ENCODE measurements at places on chromosomes 2 and 18.

DNA sequence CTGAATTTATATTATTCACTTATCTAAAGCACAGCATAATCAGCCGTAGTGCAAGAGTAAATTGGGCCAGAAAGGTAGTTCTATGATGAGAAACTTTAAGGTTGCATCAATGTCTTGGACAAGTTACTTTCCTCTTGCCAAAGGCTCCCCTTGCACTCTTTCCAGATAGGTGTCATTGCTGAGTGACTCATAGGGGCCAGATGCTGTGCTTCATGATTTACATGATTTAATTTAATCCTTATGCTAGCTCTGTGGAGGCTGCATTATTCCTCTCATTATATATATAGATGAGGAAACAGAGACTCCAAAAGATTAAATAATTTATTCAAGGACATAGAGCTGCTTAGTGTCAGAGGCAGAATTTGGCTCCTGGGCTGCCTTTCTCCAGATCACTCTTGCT lies 5.0 kb downstream of the CFAP221 start:
- no peak for DNase-seq

- peak; percentile 68 for DNase-seq
Observed at GRCh38 chr18:2990956-2991640, 21.8 kb downstream of the LPIN2 start.

- no peak for DNase-seq
Observed at GRCh38 chr2:84288293-84288692, 170.8 kb downstream of the SUCLG1 start.

DNA sequence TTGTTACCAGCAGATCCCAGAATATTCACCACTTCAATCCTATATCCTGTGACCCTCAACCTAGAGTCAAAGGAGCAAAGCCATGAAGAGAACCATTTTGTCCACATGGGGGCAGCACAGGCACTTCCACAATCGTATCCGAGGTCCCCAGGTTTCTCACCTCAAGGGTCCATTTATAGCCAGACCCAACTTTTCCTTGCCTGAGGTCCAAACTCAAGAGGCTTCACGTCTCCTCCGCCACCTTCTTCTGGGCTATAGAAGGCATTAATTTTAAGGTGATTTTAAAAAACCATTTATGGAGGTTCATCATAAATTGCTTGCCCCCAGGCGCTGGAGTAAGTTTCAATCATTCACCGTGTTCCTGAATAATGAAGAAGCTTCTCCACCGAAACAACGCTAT lies 111.6 kb upstream of the NABP1 start:
- peak; percentile 87 for DNase-seq

- DNase-seq = no peak
Observed at GRCh38 chr18:51049137-51049536, 19.1 kb downstream of the SMAD4 start.

- DNase-seq = peak; percentile 53
Observed at GRCh38 chr2:84741182-84741822, 139.6 kb downstream of the TRABD2A start.

DNA sequence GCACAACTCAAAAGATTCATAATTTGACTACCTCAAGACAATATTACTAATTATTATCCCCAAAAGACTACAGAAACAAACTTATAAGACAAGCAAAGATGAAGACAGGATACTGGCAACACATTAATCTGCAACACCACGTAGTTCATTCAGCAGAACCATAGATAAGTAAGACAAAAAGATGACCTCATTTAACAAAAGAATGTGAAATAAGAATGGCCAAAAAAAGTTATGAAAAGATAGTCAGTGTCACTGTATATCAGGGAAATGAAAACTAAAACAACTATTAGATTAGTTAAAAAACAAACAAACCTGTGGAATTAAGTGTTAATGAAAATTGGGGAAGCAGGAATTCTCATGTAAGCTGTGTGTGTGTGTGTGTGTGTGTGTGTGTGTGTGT lies 19.4 kb downstream of the PSMD14 start:
- no peak for DNase-seq

- no peak for DNase-seq
Observed at GRCh38 chr18:63683152-63683551, 19.6 kb upstream of the SERPINB11 start.

- DNase-seq = no peak
Observed at GRCh38 chr2:239787538-239788050, 237.5 kb downstream of the NDUFA10 start.

GRCh38 chr2:40746191-40746590 lies 294.3 kb upstream of the SLC8A1 start:
- DNase-seq = no peak

- peak; percentile 41 for DNase-seq
Observed at GRCh38 chr18:62778976-62779869, 63.9 kb downstream of the PHLPP1 start.

- DNase-seq = no peak
Observed at GRCh38 chr2:234852035-234852434, 99.8 kb upstream of the SH3BP4 start.

DNA sequence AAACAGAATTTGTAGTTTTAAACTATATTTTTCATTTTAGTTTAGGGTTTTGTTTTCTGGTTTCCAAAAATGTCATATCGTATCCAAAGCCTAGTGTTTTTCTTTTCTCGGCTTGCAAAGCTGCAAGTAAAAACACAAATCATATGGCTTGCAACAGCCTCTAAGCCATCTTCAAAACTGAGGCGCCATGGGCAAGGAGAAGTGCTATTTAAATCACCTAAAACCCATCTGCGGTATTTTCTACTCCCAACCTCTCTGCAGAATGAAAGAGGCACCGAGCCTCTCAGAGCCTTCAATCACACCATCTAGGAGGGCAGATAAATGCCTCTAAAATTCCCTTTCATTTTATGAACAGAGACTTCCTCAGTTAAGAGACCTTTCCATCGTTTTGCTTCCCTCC lies 25.2 kb downstream of the FECH start:
- DNase-seq = no peak

GRCh38 chr18:59996370-59996966 lies 96.7 kb downstream of the PMAIP1 start:
- peak; percentile 51 for DNase-seq

- DNase-seq = no peak
Observed at GRCh38 chr18:28095041-28095440, 81.9 kb downstream of the CDH2 start.

DNA sequence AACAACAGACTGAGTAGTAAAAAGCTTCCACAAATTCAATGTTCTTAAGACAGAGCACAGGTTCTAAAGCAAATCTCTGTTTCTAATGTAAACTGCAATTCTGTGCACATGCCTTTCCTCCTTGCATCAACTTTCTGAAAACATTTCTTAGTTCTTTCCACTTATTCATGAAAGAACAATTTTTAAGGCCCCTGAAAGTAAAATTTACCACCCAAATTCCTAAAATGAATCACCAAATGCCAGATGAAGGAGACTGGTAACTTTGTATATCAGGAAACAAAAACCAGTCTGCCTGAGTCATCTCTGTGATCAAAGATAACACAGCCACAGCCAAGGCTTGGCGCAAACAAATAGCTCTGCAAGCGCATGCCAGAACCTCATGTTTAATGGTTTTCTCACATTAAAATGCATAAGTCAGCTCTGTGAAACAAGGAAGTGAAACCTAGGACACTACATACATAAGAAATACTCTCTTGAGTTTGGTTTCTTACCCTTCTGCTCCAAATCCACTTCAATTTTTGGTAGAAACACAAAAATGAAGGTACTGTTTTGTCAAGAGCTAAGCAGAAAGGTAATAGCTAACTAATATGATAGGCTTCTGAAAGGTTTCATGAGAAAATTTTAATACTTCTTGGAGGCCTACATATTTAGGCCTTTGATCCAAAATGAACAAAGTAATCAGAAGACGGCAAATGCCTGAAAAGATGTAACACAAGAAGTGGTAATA lies 169.4 kb downstream of the THADA start:
- DNase-seq = peak; percentile 97

DNA sequence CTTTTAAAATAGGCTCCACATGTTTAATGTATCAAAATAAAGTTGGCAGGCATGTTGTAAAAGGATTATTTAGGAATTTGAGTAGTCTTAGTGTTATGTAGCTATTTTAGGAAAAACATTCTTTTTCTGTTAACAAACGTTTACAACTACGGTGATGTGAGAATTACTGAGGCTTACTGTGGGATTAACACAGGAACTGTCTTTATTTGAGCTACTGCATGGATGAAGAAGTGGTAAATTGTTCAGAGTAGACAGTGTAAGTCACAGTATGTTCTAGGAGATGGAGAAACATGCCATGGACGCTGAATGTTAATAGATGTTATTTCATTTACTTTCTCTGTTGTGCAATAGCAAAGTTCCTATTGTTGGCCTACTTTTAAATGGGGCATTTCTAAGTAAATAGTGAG lies 1.6 kb downstream of the PPM1B start:
- DNase-seq = peak; percentile 38

GRCh38 chr2:39445934-39446333 lies 8.8 kb upstream of the MAP4K3 start:
- DNase-seq = no peak

DNA sequence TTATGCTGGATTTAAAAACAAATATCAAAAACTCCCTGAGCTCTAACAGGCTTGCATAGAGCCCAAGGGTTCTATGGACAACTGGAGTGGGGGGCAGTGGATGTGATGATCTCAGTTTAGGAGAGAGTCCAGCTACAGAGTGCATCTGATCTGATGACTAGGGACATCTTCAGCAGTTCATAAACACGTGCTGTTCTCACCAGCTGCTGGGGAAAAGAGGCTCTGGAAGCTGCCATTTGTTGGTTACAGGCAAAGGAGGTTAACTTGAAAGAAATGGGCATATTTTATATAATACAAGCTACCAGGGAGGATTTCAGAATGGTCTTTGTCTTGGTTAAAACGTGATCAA lies 36.0 kb upstream of the ZNF396 start:
- DNase-seq = no peak

DNA sequence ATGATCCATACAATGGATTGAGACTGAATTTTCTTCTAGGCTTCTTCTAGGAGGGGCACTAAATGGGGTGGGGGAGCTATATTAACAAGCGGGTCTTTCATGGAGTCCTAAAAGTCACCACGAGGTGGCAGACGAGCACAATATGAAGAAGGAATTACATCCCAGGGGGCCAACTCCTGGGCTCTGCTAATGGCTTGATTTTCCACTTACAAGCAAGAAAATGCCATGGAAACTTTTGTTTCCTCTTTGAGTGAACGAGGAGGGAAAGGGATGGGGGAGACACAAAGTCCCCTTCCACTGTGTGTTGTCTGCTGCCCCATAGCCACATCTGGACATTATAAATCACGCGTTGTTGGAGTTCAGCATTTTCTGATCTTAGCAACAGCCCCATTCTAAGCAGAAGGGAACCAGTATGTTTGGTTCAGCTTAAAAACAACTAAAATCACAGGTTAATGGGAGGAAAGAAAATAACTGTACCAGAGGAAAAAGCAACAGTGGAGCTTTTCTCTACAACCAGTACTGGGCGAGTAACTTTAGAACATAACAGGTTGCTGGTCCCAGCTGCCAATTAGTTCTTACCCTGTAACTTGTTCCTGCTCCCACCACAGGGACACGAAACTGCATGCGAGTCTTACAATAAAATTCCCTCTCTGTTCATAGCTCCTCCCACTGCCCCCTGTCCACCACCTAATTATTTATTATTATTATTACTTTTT lies 285.0 kb upstream of the PARD3B start:
- peak; percentile 78 for DNase-seq

DNA sequence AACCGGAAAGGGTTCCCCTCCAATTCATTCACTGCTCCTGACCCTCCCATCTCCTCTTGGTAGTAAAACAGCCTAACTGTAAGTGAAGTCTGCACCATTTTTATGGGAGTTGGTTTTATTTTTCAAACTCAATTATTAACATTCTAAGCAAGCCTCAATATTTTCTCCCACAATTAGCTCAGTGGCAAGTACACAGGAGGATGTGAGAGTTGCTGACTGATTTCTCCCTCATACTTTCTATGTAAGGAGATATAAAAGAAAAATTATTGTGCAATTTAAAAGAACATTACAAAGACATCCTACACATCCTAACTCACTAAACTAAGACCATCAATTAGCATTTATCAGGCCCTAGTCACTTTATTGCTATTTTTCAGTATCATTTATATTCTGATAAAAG lies 73.9 kb downstream of the PIAS2 start:
- DNase-seq = no peak

DNA sequence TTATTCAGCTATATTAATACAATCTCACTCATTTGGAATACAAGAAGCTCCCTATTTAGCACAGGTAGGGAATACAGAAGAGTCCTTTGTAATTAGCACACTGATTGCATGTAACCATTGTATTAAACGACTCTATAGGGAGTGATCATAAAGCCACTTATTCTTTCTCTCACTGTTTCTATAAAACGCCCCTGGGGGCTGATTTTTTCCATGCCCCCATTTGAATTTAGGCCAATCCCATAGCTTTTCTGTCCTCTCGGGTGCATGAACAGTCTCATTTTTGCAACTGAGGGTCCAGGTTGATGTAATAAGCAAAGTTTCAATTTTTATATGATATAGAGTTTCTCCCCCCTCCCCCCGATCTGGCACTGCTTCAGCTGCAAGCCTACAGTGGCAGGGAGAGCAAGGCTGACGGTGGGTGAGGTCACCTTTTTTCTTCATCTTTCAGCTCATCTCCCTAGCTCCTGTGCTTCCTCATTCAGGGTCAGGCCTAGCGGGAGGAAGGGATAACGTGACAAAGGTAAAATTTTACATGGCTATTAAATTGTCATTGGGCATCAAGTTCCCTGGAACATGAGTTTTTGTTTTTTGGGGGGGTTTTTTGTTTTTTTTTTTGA lies 45.7 kb downstream of the GAD1 start:
- DNase-seq = peak; percentile 32

DNA sequence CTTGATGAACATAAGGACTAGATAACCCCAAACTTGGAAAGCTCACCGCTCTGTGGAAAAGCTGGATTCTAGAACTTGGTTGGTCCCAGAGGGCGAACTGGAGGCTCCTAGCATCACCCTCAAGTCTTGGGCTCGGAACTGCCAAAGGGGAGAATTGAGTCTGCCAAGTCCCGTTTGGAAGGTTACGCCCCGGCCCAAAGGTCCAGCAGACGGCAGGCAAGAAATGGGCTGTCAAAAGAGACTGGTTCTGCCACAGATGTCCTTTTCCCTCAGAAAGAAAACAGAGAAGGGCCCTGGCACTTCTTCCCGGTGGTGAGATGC lies 182.2 kb downstream of the ANAPC1 start:
- DNase-seq = no peak

DNA sequence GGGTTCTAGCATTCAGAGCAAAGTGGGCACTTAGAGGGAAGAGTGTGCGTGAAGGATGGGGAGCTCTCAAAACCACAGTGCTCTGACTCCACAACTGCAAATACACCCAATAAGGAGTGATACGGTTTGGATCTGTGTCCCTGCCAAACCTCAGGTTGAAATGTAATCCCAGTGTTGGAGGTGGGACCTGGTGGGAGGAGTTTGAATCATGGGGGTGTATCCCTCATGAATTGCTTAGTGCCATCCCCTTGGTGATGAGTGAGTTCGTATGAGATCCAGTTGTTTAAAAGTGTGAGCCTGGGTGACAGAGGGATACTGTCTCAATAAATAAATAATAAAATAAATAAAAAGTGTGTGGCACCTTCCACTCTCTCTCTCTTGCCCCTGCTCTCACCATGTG lies 50.3 kb upstream of the CCDC85A start:
- no peak for DNase-seq

GRCh38 chr18:71583252-71583651 lies 960.9 kb downstream of the CBLN2 start:
- no peak for DNase-seq

GRCh38 chr2:23376972-23377371 lies 8.0 kb upstream of the KLHL29 start:
- DNase-seq = no peak

- DNase-seq = peak; percentile 73
Observed at GRCh38 chr2:156437272-156437930, 1.2 kb downstream of the GPD2 start.

GRCh38 chr18:28068207-28068606 lies 108.7 kb downstream of the CDH2 start:
- DNase-seq = no peak

All from hematopoietic multipotent progenitor cell treated with erythropoietin and hydrocortisone succinate and interleukin-3 and kit ligand, for 6 days (in vitro differentiated cells).